ENCODE measurements at places on chromosomes 16 and 17. TPM values are rescaled to one million over a fixed set of nuclear protein-coding genes. Genes with fewer than 3 reads are reported as not detected.

The SLC22A31 gene
- 0.57 TPM for total RNA-seq

The CD300H gene
- not detected for total RNA-seq

The TMC7 gene
- 0.22 TPM for total RNA-seq

The SEZ6L2 gene
- 17.7 TPM for total RNA-seq

The PRPSAP1 gene
- total RNA-seq, result 46.0 TPM

The GP2 gene
- not detected for total RNA-seq

The KAT8 gene
- 35.4 TPM for total RNA-seq

The GNAO1 gene
- 0.22 TPM for total RNA-seq

The DNAAF8 gene
- 0.57 TPM for total RNA-seq

The PPP1R27 gene
- not detected for total RNA-seq

The KRTAP2-2 gene
- total RNA-seq, result not detected

The IL34 gene
- 6.1 TPM for total RNA-seq

The RDM1 gene
- not detected for total RNA-seq

The PRAC2 gene
- 0.66 TPM for total RNA-seq

The B9D1 gene
- total RNA-seq, result 92.4 TPM

The TNP2 gene
- total RNA-seq, result not detected

The KRTAP29-1 gene
- total RNA-seq, result not detected

The SULT1A4 gene
- 0.57 TPM for total RNA-seq

The OR1A1 gene
- total RNA-seq, result not detected

The IGF2BP1 gene
- 30.6 TPM for total RNA-seq

The DNAJA2 gene
- total RNA-seq, result 67.0 TPM

The EPOP gene
- 0.88 TPM for total RNA-seq

The HBA2 gene
- not detected for total RNA-seq

The PRAC1 gene
- not detected for total RNA-seq

The CES1 gene
- total RNA-seq, result 0.22 TPM

The CHTF8 gene
- 42.9 TPM for total RNA-seq

The TMUB2 gene
- total RNA-seq, result 27.5 TPM

The UTS2R gene
- total RNA-seq, result not detected

Data from placental pericyte (primary cell).